Activated CD8-positive, alpha-beta memory T cell treated with anti-CD3 and anti-CD28 coated beads for 1 hour (primary cell): ENCODE measurements at places on chromosomes 12 and 14.

- no peak for DNase-seq
These were observed 25.3 kb upstream of the DHRS2 start for GRCh38 chr14:23610815-23611289.

DNA sequence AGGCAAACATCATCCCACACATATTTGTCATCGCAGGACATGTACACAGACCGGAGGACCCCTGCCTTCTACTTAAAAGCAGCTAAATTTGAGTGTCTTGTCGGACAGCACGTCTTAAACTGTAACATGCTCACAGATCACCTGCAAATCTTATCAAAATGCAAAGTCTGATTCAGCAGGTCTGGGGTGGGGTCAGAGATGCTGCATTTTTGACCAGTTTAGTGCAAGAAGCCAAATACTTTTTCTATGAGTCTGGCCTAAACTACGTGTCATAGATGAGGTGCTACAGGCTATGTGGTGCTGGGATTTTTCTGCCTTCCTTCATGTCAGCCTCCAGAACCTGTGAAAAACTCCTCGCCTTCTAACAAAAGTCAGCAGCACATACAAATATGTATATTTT lies 178.8 kb upstream of the LHX5 start:
- no peak for DNase-seq

DNA sequence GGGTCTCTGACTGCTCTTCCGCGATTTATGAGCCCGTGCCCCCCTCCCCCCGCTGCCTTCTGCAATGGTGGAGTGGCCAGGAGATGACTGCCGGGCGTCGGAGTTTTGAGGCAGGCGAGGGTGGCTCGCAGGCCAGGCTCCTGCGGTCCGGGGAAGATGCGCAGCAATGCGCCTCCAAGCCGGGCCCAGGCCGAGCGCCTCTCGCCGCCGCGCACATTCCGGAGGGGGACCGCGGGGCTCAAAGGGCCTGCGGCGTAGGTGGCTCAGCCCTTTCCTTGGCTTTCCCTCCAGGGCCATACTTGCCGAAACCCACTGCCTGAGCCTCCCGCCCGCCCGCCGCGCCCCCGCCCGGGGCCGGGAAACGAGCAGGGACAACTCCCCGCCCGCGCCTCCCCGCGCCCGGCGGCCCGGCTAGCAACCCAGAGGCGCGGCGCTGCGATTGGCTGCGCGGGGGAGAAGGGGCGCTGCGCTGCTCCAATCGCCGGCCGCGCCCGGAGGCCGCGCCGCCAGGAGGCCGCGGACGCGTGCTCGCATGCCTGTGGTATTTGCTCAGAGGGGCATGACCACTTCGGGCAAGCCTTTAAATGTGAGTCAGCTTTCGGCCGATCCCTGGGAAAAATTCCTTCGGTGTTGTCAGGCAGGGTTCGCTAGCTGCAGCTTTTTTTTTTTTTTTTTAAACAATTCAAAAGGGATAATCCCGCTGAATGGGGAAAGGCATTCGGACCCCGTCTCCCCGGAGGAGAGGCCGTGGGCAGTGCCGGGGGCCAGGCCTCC lies 157.9 kb upstream of the PARP11 start:
- peak; percentile 62 for DNase-seq

- DNase-seq: no peak
These were observed 11.4 kb upstream of the VCPKMT start for GRCh38 chr14:50127802-50128201.

- no peak for DNase-seq
These were observed 334.3 kb upstream of the SYT1 start for GRCh38 chr12:78530100-78530765.

DNA sequence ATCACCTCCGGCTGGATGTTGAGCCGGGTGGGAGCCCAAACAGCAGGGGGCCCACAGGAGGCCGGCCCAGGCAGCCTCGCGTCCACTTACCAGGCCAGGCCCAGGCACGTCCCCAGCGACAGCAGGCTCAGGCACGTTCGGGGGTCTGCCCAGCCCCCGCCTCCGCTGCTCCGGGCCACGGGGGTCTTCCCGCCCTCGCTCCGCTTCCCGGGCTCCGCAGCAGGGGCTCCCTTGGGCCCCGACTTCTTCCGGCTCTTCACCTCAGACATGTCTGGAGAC lies 216 bp downstream of the IKBIP start:
- DNase-seq: no peak

- no peak for DNase-seq
These were observed 3.5 kb downstream of the STXBP6 start for GRCh38 chr14:25046301-25046943.

- no peak for DNase-seq
These were observed 23.3 kb downstream of the PAPOLA start for GRCh38 chr14:96525452-96525851.

DNA sequence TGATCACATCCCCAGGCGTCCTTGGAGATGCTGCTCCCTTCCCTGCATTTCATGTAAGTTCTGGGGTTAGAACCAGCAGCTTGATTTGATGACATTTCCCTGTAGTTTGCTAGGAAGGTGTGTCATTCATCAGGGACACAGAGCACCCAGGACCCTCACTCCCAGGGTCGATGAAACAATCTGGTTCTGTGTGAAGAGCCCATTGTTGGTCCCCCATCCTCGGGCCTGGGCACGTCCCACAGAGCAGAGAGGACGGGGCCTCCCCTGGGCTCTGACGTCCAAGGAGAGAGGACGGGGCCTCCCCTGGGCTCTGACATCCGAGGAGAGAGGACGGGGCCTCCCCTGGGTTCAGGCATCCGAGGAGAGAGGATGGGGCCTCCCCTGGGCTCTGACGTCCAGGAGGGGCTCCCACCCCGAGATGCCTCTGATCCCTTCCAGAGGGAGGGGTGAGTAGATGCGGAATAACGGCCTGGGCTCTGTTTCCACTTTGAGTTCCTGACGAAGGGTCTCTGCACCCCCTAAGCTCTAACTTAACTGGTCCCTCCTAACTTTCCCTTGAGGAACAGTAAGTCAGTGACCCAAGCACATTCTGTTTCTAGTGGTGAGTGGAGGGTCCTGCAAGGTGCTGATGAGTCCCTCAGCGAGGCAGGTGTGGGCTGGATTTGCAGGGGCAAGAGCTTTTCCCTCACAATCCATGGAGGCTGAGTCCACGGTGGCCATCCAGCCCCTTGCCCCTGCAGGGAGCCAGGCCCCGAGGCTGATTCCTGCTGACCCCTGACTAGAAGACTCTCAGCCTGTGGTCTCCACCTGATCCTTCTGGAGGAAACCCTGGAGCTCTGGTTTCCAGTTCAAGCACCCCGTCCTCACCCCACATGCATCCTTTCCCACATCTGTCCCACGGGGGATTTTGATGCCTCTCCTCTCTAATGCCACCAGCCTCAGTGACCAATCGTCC lies 35.5 kb upstream of the SFSWAP start:
- no peak for DNase-seq

- no peak for DNase-seq
These were observed 231.6 kb downstream of the CACNA1C start for GRCh38 chr12:2284321-2284813.

GRCh38 chr14:53742233-53742620 lies 214.4 kb downstream of the BMP4 start:
- DNase-seq: no peak

GRCh38 chr12:40103043-40103442 lies 2.8 kb downstream of the SLC2A13 start:
- DNase-seq: no peak

DNA sequence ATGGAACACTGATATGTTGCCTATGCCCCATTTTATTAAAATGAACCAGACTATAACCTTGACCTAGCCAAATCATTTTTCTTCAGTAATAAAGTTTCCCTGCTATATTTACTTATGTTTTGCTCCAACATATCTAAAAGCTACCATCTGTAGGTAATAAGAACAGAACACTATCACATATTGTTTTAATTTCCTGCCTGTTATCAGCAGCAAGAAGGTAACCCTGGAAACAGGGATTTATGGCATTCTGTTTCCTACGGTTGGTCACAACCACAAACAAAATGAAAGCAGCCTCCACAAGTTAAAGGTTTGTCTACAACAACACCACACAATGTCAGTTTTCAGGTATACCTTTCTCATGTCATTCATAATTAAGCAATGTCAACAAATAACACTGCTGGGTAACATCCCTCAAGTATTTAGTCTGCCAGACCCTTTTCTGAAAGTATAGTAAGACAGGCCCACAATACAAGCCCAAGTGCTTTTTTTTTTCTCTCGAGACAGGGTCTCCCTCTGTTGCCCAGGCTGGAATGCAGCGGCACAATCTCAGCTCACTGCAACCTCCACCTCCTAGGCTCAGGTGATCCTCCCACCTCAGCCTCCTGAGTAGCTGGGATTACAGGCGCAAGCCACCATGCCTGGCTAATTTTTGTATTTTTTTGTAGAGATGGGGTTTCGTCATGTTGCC lies 25.5 kb downstream of the GCH1 start:
- no peak for DNase-seq

DNA sequence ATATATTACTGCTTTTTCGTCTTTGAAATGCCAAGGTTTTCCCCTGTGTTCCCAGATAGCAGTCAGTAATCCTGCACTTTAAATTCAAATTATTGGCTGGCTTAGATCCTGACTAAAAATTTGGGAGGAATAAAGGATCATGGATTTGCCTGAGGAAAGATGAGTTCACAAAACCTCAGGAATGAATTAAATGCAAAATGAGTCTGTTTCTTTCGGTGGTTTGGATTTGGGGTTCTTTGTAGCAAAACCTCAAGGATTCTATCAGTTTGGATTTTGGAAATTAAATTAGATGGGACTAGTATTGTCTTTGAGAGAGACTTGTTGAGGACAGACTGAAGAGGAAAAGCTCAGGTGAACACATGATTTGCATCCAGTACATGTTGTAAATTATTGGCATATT lies 36.1 kb downstream of the PPFIBP1 start:
- DNase-seq: no peak

GRCh38 chr14:65940056-65940735 lies 527.7 kb downstream of the FUT8 start:
- no peak for DNase-seq

GRCh38 chr14:92585981-92586937 lies 72.7 kb downstream of the RIN3 start:
- no peak for DNase-seq

- DNase-seq: no peak
These were observed 8.3 kb downstream of the C3AR1 start for GRCh38 chr12:8057839-8058238.

GRCh38 chr12:64903479-64904152 lies 79.2 kb downstream of the TBC1D30 start:
- no peak for DNase-seq

GRCh38 chr14:100303179-100303578 lies 3.1 kb downstream of the SLC25A29 start:
- DNase-seq: no peak

DNA sequence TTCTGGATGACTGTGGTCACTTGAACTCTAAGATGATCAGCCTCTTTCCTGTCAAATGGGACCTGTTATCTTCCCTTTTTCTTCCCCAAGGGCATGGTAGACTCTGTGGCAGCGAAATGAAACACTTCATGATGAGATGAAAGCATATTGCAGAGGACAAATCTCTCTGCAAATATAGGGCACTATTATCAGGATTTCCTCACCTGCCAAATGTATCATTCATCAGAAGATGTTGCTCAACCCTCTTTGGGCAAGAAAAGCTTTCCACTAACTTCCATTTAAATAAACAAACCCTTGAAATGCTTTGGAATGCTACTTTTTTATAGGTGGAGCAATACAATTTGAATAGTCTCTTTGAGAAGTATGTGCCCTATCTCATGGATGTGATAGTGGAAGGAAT lies 105.0 kb downstream of the DNAH10 start:
- DNase-seq: no peak

GRCh38 chr12:122183588-122183940 lies 641 bp downstream of the LRRC43 start:
- DNase-seq: no peak

GRCh38 chr12:52759218-52759617 lies 17.9 kb downstream of the KRT76 start:
- DNase-seq: no peak

DNA sequence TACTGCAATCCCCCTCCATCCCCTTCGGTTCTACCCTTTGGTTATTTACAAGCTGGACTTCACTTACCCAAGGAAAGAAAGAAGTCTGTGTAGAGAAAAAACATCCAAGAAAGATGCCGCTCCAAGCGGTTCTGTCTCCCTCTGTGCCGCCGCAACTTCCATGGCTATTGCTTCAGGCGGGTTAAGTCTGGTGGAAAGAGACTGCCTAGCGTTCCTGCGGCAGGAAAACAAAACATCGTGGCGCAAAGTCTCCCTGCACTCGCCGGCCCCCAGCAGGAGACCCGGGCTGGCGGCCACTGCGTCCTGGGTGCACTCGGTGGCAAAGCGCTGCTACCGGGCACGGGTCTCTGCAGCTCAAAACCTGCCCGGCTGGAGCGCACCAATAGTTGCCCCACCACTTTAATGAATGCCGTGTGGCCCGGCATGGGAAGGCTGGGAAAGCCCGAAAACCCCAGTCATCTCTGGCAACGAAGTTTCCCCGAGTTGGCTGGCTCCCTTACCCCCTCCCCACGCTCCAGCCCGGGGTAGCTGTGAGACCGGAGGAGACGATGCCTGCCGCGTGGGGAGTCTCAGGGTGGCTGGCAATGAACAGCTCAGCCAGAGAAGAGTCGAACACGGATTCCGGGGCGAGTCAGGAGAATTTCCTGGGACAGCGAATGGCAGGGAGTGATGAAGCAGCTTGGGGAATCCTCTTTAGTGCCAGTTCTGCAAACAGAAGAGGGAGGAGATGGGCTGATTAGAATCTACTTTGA lies 3.5 kb upstream of the KCNK10 start:
- DNase-seq: no peak

GRCh38 chr12:75725521-75726111 lies 214.2 kb upstream of the KRR1 start:
- DNase-seq: no peak

GRCh38 chr12:75944097-75944904 lies 87.3 kb downstream of the PHLDA1 start:
- DNase-seq: no peak

DNA sequence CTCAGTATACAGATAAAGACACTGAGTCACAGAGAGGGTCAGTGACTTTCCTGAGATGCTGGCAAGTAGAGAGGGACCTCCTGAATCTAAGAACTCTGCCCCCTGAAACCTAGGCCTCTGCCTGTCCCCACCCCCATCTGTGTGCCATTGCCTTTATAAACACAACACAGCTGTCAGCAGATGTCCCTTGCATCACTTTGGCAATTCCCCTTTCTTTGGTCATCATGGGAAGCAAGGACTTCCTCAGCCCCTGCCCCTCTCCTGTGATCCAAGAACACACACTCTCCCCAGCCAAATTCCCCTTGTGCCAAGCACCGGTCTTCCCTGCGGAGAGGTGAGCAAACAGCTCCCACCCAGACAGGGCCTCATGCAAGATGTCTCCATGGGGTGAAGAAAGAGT lies 8.3 kb downstream of the TSPAN11 start:
- no peak for DNase-seq
